RPMI7951 (cell line): ENCODE measurements at places on chromosomes 7 and 10. TPM values are rescaled to one million over a fixed set of nuclear protein-coding genes. Genes with fewer than 3 reads are reported as not detected.

DNA sequence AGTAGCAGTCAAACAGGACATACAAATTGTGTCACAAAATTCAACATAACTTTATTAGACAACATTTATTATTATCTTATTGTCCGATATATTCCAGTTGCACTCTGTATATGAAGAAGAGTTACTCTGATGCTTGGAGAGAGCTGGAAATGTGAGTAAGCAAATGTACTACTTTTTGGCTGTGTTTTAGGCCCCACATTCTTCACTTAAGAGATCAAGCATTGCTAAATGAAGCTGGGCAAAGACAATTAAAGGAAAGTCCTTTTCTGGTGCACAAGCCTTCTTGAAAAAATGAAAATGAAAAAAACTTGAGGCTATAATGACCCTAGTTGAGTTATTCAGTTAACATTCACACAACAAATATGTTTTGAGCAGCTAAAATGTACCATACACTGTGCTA, 26.1 kb downstream of the MYPN start:
- peak; percentile 13 for DNase-seq

The CALHM1 gene
- not detected in 2 replicates for total RNA-seq

The FAM237B gene
- total RNA-seq = not detected in 2 replicates

The IL15RA gene
- 15.3 and 18.5 TPM in 2 replicates for total RNA-seq
